ENCODE measurements at places on chromosomes 3 and 15.

- no peak for DNase-seq
Observed at GRCh38 chr15:32952901-32953532, 235.2 kb downstream of the GREM1 start.

DNA sequence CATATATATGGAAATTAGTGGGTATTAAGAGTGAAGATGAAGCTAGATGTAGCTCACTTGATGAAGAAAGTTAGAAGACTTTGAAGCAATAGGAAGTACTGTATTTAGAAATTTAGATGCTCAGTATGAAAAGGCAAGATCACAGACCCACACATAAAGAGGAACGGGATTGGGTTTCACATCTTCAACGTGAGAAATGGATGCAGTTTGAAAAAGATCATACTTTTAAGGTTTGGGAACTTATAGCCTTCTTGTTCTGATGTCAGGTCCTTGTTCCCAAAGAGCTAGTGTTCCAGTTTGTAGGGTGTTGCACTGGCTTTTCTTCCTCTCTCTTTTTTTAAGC is 16.7 kb downstream of the AP3S2 start:
- no peak for DNase-seq

- DNase-seq, result no peak
Observed at GRCh38 chr3:33537133-33537532, 96.9 kb upstream of the UBP1 start.

- no peak for DNase-seq
Observed at GRCh38 chr3:194009892-194010533, 125.9 kb upstream of the HES1 start.

- no peak for DNase-seq
Observed at GRCh38 chr3:148727231-148727630, 29.5 kb downstream of the AGTR1 start.

DNA sequence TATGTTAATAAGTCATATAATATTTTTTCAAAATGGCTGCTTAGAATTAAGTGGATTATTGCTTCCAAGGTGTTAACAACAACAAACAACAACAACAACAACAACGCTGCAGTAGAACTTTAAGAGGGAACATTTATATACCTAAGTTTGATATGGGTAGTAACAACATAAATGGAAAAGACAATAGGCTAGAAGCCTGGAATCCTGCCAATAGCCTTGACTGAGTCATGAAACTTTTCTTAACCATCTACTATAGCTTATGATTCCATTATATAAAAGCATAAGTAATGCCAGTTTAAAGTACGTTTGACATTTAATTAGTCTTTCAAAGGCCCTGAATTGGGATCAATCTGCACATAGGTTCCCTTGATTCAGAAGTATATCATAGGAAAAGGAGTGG is 31.2 kb downstream of the SATB1 start:
- no peak for DNase-seq

DNA sequence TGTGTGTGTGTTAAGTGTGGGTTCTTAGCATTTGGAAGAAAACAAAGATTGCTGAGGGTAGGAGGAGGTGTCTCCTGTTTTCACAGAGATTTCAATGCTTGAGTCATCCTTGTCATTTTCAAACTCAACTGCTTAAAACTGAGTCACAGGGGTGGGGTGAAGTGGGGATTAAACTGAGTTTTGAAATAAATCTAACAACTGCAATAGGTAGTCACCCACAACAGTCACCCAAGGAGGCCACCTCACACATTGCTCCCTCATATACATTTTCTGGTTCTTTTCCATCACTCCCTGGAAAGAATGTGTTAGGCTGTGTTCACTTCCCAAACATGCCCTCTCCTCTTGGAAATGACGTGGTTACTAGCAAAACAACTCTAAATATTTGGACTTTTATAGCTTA is 187.7 kb upstream of the CMC1 start:
- DNase-seq, result peak; percentile 26

All from stimulated activated CD8-positive, alpha-beta memory T cell treated with anti-CD3 and anti-CD28 coated beads, Interleukin-7, amount 100 ng/mL, for 48 hours (primary cell).